Activated gamma-delta T cell (primary cell): ENCODE measurements at places on chromosomes 5 and 9.

DNA sequence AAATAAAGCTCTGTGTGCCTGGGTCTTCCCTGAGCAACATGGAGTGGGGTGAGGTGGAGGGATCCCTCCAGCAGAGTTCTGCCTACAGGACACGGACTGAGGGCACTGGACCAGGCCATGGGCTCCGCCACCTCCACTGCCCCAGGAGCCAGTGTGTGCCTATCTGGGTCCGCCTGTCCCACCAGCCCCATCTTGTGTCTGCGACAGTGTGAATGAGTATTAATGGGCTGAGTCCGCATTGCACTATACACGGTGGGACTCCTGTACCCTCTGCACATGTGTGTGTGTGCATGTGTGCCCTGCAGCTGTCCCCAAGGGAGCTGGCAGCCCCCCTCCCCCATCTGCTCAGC lies 11.4 kb downstream of the FGFR4 start:
- no peak for DNase-seq

- DNase-seq = no peak
Measured at GRCh38 chr5:111635916-111636570, 121.0 kb downstream of the NREP start.

DNA sequence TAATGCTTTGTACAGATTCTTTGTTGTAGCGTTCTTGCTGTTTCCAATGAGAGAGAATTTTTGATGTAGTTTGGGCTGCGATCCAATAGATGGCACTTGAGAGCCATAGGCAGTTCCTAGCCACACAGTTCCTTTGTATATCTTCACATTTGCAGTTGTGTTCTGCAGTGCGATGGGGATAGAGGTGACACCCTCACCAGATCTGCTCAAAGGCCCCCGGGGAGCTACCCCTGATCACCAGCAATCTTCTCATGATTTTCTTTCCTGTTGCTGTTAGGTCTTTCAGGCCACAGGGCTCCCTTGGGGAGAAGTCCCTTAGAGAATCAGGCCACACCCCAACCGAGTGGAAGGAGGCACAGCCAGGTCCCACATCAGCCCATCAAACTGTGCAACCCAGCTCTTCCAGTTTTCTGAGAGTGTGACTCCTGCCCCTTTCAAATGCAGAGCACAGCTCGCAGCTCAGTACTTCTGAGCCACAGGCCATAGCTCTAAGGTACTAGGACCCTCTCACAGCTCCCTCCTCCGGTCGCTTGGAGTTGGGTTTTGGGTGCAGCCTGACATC lies 353.7 kb downstream of the SLCO4C1 start:
- DNase-seq = no peak

DNA sequence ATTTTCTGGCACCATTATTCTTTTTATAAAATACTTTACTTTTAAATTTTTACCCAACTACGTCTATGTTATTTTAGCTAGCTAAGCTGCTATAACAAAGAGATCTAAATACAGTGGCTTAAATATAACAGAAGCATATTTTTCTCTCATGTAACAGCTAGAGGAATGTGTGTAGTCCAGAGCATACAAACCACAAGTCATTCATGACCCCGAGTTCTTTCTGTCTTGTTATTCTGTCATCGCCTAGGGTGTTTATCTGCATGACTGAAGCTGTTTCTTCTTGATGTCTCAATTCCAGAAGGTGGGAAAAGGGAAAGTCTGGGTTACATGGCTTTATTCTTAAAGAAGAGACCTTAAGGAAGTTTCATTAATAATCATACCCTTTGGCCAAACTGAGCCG lies 136.9 kb upstream of the RFX3 start:
- no peak for DNase-seq

DNA sequence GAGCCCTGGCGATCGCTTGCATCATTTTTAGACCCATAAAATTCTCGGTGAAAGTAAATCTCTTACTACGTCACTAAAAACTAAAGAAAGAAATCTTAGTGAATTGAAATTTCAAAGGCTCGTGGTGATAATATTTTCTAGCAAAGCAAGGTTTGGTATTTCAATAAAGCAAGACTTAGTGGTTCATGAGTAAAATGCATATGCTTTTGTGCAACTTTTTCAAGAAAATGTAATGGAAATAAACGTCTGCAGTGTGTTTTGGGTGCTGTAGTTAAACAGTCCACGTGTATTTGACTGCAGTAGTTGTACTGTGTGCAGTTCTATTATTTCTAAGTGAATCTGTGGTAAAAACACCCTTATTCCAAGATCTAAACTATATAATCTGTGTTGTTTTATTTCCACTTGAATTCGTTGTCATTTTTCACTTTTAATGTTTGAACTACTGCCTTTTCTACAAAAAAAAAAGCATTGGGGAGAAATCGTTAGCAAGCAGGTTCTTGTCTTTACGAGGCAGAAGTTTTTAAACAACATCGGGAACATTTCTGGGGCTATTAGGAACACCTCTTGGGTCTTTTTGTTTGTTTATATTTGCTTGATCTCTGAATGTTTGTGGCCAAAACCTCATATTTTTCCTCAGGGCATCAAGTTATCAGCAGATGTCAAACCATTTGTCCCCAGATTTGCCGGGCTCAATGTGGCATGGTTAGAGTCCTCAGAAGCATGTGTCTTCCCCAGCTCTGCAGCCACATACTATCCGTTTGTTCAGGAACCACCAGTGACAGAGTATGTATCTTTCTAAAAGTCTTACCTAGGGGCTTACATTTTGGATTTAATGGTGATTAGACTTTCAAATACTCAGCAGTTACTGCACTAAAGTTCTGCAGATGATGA lies 960 bp downstream of the SECISBP2 start:
- DNase-seq = no peak

DNA sequence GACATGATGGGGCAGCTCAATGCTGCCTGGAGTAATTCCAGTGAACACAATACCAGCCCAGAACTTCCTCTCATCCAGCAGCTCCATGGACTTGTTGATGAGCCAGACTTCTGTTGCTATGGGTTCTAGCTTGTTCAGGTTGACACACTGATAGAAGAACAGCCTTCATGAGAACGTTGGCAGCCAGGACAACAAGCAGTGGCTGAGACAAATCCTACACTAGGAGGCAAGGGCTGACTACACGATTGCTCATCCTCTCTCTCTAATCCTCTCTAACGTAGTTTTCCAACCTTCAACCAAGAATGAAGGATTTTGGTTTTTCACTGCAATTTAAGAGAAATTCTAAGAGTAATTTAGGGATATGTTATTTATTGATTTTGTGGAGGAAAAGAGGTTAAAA lies 67.8 kb downstream of the NIPSNAP3B start:
- no peak for DNase-seq
